ENCODE measurements at places on chromosomes 5 and 9.

GRCh38 chr9:91255327-91255726 is 106.4 kb downstream of the AUH start:
- no peak for DNase-seq

GRCh38 chr9:38162332-38163211 is 93.5 kb upstream of the SHB start:
- no peak for DNase-seq

- DNase-seq, result no peak
Measured at GRCh38 chr9:97959585-97959984, 21.6 kb upstream of the HEMGN start.

GRCh38 chr9:38022995-38023394 is 46.0 kb downstream of the SHB start:
- DNase-seq, result no peak

- no peak for DNase-seq
Measured at GRCh38 chr9:17487467-17487866, 91.4 kb upstream of the SH3GL2 start.

DNA sequence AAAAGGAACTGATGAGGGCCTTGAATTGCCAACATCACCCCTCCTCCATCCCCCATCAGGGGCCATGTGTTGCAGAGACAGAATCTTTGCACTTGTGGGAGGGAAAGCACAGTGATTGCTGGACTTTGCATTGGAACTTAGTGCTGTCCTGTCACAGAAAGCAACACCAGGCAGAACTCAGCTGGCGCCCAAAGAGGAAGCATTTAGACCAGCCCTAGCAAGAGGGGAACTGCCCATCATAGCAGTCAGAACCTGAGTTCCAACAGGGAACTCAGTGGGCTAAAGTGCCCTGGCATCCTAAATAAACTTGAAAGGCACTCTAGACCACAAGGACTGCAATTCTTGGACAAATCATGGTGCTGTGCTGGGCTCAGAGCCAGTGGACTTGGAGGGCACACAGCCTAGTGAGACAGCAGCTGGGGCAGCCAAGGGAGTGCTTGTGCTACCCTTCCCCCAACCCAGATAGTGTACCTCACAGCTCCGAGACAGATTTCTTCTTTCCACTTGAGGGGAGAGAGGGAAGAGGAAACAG is 128.1 kb downstream of the ACTL7B start:
- DNase-seq, result no peak

GRCh38 chr5:91049112-91049511 is 334.0 kb downstream of the ARRDC3 start:
- DNase-seq, result no peak

DNA sequence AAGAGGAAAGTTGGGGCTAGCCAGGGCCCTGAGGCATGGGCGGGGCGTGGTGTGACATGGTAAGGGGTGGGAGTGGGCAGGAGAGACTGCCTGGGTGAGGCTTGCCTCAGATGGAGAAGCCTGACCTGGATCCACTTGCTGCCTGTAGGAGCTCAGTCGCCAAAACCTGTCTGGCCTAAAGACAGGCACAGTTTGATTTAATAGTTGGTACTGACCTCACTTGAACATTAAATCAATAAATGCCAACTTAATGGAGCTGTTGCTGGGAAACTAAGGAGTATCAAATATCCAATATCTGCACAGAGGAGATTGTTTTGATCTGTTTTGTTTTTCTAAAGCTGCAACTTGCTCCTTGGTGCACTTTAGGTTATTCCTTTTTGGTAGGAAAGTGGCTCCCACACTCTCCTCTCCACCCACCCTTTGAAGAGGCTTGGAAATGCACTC is 86.4 kb downstream of the RCL1 start:
- DNase-seq, result no peak

DNA sequence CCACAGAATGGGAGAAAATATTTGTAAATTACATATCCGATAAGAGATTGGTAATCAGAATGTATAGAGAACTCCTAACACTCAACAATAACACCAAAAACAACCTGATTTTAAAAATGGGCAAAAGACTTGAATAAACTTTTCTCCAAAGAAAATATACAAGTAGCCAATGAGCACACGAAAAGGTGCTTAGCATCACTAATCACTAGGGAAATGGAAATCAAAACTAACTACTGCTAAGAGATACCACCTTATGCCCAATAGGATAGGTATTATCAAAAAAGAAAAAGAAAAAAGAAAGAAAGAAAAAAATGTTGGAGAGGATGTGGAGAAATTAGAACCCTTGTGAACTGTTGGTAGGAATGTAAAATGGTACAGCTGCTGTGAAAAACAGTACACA is 212.1 kb downstream of the TLR4 start:
- no peak for DNase-seq

DNA sequence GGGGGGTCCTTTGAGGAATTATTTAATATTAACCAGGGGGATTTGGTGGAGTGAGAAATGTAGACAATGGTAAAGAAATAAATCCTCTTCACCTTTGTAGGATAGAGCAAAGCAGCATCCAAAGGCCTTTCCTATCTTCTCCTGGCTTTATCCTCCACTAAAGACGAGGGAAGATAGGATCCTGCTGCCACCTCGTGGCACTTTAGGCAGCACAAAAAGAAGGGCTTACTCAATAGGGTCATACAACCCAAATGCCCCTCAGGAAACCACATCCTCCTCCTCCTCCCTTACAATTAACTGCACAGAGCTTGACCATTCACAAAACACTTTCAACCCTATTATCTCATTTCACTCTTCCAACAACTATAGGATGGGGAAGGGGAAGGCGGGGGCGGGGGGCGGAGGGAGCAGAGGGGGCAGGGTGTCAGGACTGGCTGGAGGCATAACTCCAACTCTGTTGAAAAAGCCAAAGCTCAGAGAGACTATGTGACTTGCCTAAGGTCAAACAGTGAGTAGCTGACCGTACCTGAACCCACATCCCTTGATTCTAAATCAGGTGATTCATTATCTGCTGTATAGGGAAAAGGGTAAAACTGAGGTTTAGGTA is 45.4 kb upstream of the MYOT start:
- DNase-seq, result no peak

GRCh38 chr9:36286388-36286787 is 28.1 kb upstream of the GNE start:
- DNase-seq, result no peak

DNA sequence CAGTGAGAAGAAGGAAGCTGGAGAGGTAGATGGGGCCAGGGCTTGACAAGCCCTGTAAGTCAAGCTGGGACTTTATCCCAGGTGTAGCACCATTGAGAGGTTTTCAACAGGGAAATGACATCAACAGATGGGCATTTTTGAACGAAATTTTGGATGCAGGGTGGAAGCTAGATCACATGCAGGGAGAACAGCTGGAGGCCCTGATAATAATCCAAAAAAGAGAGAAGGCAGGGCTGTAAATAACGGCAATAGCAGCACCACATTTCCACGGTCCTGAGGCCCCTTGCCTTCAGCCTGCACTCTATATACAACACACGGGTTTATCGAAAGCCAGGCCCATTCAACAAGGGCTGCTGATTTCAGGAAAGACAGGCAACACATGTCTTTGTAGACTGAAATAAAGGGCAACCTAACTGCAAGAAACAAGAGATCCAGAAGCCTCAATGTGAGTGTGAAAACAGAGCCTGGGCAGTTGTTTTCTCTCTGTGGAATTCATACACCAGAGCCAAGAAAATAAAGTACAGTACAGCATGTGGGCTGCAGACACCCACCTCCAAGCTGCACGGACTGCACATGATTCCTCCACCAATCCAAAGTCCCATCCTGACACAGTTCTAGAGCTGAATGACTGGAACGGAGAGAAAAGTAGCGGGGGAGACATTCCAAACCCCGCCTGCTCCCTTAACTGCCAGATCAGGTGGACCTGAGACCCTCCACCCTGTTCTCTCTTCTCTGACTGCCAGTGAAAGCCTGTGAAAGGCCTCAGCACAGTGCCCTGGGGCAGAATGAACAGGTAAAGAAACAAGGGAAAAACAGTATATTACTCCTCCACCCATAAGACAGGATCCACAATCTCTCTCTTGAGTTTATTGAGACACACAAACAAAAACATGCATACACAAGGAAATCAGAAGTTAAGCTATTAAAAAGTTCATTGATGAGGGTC is 36.3 kb downstream of the KLHL3 start:
- no peak for DNase-seq

GRCh38 chr5:104344809-104345208 is 782.2 kb upstream of the NUDT12 start:
- no peak for DNase-seq

DNA sequence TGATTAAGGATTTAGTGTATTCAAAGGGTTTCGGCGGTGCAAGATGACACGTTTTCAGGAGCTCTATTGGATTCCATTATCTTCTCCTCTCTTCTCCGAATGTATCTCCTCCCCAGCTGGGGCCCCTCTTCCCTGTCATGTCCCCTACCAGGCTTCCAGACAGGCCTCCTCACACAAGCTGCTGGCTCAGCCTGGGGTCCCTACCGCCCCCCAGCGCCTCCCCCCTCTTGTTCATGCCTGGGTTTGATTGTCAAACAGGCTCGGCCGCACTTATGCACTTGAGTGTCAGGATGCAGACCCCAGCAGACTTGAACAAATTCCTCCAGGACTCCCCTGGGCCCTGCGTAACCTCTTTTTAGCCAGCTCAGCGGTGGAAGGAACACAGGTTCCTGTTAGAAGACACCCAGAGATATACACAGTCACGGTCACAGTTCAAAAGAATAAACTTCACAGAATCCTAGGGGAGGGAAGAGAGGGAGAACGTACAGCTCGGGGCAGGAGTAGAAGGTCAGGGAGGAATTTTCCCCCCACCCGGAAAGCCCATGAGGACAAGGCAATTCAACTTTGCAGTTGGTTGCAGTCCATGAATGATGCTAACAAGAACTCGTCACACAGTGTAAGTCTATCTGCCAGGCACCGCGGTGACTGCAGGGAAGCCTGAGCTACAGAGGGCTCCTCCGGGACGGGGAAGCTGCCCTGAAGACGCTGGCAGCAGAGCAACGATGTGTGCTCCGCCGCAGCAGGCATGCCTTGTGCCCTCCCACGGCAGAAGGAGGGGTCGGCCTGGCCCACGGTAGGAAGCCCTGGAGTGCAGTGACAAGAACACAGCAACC is 560.0 kb downstream of the BNC2 start:
- no peak for DNase-seq

- DNase-seq, result no peak
Measured at GRCh38 chr5:57931352-57931751, 448.7 kb upstream of the ACTBL2 start.

- DNase-seq, result no peak
Measured at GRCh38 chr5:63055421-63055820, 476.8 kb downstream of the LRRC70 start.

GRCh38 chr5:114255260-114255659 is 106.6 kb upstream of the KCNN2 start:
- no peak for DNase-seq

DNA sequence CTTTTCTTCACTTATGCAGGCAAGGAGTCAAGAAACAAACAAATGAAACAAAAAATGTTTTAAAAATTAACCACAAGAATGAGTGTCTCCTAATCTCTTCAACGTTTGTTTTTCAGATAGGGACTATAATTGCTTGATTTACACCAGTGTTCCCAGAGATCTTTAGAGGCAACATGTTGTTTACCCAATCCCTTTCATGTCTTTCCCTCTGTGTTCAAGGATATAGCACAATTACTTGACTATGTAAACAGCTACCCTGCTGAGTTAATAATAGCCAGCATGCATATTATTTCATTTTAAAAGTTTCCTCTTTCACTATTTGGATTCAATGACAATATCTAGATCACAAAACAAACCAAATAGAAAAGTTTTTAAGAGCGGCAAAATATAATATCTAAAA is 25.1 kb upstream of the SHISAL2B start:
- no peak for DNase-seq

GRCh38 chr9:110338143-110338542 is 480 bp upstream of the TXNDC8 start:
- DNase-seq, result no peak

DNA sequence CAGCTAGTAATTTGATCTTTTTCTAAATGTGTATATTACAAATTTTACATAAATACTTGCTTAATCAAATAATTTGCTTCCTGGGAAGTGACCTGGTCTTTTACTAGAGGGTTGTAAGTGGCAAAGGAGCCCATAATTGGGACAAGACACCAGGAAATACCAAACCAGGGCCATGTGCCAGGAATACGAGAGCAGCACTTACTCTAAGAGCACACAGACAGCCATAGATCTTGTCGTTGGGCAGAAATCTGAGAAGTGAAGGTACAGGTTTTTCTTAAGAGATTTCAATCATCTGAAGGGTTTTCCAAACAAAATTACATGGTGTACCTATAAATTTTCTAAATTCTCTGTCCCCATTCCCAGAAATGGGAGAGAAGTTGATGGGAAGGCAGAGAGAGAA is 179.3 kb downstream of the HINT1 start:
- no peak for DNase-seq

GRCh38 chr9:5617749-5618148 is 11.2 kb upstream of the RIC1 start:
- peak; percentile 55 for DNase-seq

- DNase-seq, result peak; percentile 74
Measured at GRCh38 chr5:80255811-80256712, at the start of gene SERINC5. TSS of gene SERINC5 (minus strand) at chr5:80256048. CDS start at chr5:80255922, 126 bp downstream.

GRCh38 chr9:2260417-2261306 is 245.5 kb downstream of the SMARCA2 start:
- DNase-seq, result no peak

DNA sequence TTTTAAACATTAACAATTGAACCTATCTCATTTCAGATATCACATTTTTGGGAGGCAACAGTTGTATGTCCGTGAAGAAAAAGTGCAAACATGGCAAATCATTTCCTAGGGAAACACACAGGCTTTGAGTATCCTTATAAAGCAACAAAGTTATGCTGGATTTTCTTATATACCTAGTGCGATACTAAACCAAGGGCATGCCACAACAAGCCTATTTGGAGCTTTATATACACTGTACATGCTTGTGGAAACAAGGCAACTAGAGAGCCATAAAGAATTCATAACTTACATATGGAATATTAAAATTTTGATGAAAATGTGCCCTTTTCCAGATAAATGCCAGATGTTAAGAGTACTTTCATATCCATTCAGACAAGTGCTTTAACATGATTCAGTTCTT is 191.4 kb downstream of the DCP2 start:
- no peak for DNase-seq

DNA sequence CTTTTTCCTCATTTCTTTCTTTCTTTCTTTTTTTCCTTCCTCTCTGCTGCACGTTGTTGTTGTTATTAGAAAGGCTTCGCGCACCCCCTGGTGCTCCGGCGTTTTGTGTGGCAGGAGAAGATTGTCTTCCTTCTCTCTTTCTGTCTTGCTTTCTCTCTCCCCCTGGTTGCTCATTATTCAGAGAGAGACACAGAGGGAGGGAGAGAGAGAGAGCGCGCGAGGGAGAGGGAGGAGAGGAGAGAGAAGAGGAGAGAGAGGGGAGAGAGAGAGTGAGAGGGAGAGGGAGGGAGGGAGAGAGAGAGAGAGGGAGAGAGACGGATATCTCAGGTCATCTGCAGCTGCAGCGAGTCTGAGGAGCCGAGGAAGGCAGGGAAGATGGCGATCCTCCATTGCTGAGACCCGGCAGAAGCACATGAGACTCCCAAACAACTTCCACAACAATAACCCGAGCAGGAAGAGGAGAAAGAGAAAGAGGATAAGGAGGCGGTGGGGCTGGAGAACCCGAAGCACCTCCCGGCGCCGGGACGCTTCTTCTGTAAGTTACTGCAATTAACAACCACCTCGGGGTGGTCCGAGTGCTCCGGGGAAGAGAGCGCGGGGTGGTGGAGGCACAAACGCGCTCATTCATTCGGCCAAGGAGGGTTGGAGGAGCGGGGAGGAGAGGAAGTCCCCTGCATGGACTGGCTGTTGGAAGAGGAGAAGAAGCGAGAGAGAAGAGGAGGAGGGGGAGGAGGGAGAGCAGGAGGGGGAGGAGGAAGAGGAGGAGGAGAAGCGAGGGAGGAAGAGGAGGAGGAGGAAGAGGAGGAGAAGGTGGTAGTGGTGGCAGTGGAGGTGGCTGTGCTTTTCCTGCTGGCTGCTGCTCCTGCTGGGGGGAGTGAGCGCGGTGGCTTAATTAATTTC is at the start of gene ZNF462:
Gene ZNF462 (plus strand): TSS at position 346 of the 900 bp plus-strand sequence. CDS start 60,218 bp downstream, outside the sequence.
- DNase-seq, result no peak

Data from T-helper 2 cell (primary cell).